ENCODE measurements at places on chromosomes 5 and 9.
A peak's percentile ranks its signal among the peaks of the same experiment; 100 is the strongest.

DNA sequence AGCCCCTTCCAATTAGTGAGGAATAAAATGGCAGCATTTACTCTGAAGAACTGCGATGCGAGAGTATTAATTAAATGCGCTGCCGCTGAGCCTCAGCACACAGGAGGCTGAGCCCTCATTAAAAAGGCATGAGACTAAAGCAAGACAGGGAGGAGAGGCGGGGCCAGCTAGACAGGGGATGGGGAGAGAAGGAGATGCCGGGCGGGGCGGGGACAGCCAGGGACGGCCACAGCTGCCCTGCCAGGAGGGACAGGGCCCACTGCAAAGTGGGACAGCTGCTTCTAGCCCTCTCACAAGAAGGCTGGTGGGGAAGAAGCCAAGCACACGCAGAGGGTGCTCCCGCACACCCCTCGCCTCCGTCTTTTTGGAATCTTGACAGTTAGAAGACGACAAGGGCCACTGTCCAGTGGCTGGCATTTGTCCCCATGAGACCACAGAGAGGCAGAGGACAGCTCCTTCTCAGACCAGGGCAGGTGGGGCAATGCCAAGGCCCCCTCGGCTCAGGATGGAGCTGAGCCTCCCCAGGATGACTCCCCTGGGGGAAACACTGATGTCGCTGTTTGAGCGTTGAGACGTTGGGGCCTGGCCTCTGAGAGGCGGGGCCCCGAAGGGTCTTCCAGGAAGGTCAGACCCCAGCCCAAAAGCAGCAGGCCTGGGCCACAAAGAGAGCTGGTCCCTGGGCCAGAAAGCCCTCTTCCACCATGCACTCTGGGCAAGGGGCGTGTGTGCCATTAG lies 26.9 kb downstream of the ADAMTS2 start:
- DNase-seq = no peak

- no peak for DNase-seq
These were observed 434.1 kb downstream of the RAB3C start for GRCh38 chr5:59016925-59017324.

DNA sequence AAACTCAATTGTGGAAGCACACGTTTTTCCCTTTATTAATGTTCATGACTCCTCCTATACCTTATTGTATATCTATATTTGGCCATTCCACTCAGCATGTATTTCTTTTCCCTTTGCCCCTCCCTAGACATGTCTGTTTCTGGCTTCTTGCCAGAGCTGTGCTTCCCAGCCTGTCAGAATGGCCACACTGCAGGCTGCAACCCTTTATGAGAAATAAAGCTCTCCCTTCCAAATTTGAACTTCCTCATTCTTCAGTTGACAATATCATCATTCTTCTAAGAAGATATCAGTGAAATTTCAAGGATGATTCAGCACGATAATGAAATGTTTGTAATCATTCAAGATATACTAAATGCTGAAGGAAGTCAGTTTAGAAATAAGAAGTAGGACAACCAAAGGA lies 107.6 kb upstream of the PRSS3 start:
- DNase-seq = no peak

- DNase-seq = peak; percentile 36
These were observed 733 bp downstream of the HSPA4 start for GRCh38 chr5:133052317-133053175.

DNA sequence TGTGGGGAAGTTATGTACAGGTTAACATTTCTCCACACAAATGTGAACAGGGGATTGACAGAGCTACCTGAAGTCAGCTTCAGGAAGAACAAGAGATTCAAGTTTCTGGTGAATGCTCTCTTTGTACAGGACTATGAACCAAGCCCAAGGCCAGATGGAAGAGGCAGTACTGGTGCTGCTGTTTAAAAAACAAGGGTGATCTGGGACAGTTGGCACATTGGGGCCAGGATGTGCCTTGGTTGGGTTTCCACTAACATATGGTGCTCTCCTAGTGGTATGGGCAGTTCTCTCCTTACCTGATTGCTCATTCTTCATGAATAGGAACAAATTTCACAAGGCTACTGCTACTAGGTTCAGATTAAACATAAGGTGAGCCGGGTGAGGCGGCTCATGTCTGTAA lies 40.0 kb downstream of the MTMR12 start:
- no peak for DNase-seq

- DNase-seq = no peak
These were observed 36.8 kb upstream of the CDH6 start for GRCh38 chr5:31156631-31157160.

DNA sequence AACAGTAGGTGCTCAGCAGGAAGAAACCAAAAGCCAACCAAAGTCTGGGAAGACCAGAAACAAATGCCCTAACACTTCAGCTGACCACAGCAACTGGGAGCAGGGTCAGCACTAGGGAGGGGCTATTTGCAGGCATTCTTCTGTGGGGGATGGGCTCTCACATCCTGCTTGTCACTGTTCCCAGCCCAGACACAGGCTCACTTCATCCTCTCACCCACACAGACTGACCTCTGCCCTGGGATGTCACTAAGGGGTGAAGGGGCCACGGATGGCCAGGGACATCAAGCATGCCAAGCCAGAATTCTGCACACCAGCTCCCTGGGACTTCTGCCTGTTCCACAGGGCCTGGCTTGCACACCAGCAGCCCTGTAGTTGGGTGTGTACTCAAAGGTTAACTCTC lies 28.7 kb downstream of the GFRA3 start:
- DNase-seq = no peak

DNA sequence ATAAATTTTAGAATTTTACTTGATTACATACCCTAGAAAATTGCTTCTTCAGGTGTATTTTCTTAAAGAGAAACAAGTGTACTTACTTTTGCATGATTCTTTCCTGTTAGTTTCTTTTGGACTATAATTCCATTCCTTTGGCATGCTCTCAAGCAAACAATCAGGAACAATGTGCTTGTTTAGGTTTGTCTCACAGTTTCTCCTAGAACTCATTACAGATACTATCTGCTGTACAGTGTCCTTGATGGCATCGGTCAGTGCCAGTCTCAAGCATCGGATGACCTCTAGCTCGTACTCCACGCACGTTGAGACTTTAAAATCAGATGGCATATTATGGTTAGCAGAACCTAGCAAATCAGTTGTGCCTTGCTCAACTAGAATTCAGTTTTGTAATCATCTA lies 214.9 kb downstream of the KIAA0825 start:
- DNase-seq = no peak

DNA sequence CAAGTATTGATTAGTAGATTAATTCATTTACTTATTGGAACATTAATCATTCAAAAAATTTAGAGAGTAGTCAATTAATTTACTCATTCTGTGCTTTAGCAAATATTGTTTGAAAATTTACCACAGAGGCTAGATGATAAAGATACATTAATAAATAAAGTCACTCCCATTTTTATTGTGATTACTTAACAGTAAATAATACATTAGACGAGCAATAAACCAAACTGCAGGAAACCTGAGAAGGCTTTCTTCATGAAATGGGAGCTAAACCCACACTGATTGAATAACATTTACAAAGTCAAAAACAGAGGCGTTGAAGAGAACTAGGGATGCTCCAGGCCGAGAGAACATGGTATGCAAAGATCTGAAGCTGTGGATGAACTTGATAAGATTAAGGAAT lies 38.8 kb upstream of the PRDM9 start:
- DNase-seq = no peak

DNA sequence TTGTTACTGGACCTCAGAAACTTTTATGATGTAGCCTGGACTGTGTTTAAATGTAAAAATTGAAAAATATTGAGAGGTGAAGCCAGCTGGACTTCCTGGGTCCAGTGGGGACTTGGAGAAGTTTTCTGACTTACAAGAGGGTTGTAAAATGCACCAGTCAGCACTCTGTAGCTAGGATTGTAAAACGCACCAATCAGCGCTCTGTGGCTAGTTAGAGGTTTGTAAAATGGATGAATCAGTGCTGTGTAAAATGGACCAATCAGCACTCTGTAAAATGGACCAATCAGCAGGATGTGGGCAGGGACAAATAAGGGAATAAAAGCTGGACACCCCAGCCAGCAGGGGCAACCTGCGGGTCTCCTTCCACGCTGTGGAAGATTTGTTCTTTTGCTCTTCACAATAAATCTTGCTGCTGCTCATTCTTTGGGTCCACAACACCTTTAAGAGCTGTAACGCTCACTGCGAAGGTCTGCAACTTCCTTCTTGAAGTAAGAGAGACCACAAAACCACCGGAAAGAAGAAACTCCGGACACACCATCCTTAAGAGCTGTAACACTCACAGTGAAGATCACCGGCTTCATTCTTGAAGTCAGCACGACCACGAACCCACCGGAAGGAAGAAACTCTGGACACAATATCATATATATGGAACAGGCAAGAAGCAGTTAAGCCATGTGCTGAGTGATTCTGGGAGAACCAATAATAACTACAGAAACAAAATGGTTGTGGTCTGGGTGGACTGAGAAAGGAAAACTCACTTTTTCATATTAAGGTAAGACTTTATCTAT lies 201.3 kb downstream of the GABRG2 start:
- DNase-seq = no peak

- DNase-seq = no peak
These were observed 210.2 kb downstream of the TSSK1B start for GRCh38 chr5:113224605-113225065.

GRCh38 chr5:75465480-75465879 lies 45.9 kb downstream of the CERT1 start:
- no peak for DNase-seq

GRCh38 chr5:14767735-14768507 lies 103.4 kb downstream of the OTULIN start:
- DNase-seq = no peak

GRCh38 chr5:6829150-6829784 lies 116.0 kb downstream of the TENT4A start:
- DNase-seq = no peak

- DNase-seq = no peak
These were observed 196.7 kb downstream of the TENT4A start for GRCh38 chr5:6909901-6910300.

GRCh38 chr5:34686762-34687268 lies 30.7 kb downstream of the RAI14 start:
- DNase-seq = peak; percentile 57

DNA sequence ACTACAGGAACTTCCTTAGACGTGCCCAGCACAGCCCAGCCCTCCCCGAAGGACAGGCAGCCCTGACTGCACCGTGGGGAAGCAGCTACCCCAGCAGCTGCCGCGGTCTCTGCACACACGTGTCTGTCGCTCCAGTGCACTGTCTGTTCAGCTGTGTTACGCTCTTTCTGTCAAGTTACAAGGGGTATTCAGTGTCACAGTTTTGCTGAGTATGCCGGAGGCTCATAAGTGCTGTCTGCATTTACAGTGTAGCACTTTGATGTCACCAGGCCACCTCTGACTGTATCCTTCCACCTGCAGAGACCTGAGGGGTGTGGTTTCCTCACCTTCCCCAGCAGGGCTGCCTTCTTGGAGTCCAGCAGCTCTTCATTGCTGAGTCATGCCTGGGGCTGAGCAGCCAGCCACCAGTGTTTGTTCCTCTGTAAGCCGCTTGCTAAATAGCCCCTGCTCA lies 126.8 kb downstream of the EHMT1 start:
- peak; percentile 62 for DNase-seq

GRCh38 chr9:137774775-137775386 lies 102.7 kb upstream of the CACNA1B start:
- DNase-seq = no peak

DNA sequence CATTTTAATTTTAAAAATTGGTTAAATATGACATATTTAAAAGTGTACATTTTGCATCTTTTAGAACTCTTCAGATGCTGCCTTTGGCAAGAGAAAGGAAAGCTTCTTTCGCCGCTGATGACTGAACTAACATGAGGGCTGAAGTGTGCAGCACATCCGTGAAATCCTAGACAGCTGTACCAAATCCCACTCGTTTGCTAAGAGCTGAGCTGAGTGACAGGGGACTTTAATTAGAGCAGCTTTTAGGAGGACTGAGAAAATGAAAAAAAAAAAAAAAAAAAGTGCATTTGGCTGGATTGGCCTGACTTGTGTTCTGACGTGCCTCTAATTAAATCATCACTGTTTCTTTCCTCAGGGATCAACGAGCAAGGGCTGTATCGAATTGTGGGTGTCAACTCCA lies 271.3 kb downstream of the ARHGAP26 start:
- DNase-seq = no peak

GRCh38 chr5:103486739-103487138 lies 75.8 kb downstream of the NUDT12 start:
- no peak for DNase-seq

GRCh38 chr5:53438486-53439472 lies 41.6 kb upstream of the FST start:
- DNase-seq = no peak

DNA sequence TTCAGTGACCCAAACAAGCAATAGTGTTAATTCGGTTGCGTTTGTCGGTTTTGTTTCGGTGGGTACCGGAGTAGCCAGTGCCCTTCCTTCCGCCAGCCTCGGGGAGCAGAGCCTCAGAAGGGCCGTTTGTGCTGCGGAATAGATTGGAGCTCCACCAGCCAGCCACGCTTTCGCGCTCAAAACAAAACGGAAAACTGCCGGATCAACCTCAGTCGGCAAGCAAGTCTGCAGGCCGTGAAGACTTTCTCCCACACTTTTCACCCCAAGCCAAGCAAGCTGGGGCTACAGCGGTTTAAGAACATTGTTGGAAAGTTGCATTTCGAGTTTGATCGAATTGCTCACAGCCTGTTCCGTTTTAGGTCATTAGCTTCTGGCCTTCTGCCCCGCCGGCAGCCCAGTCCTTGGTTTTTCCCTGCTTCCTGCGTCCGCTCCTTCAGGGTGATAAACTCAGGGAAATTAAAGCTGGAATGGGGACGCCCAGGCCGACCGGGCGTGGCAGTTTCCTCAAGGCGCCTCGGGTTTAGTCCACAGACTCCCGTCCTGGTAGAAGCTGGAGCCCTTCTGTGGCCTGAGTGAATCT lies 803 bp upstream of the CCNO start:
- DNase-seq = peak; percentile 7

DNA sequence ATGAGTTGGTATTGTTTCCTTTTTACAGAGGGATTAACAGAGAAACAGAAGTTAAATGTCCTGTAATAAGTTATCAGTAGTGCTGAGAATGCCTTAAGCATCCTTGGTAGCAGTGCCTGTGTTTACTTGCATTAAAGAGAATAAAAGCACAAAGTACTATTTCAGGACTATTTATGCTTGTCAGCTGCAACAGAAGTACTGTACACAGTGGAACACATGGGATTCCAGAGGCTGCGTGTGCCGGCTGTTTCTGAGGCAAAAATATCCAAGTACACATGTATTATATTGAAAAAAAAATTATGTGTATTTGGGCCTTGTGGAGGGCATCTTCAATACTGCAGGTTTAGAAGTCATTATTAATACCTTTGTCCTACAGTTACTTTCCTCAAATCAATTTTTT lies 58.2 kb upstream of the ACTBL2 start:
- DNase-seq = no peak

DNA sequence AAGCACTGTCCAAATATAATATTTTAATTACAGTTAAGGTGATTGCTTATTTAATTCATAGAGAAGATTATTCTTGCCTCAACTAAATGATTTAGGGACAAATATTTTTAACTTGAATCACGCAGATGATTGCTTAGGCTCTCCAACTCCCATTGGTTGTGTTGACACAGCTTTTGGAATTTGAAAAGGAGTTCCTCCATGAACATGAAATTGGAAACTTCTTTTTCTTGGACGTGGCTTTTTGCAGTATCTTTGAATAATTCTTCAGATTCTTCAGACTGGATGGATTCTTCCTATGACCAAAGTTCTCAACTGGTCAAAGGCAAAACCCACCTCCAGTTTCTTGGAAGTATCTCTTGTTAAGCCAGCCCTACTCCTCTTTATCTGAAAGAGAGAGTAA lies 456.4 kb upstream of the KLF4 start:
- DNase-seq = no peak

Data from NCI-H460 (cell line).